RWPE2 (cell line): ENCODE measurements at places on chromosomes 5 and 9.

DNA sequence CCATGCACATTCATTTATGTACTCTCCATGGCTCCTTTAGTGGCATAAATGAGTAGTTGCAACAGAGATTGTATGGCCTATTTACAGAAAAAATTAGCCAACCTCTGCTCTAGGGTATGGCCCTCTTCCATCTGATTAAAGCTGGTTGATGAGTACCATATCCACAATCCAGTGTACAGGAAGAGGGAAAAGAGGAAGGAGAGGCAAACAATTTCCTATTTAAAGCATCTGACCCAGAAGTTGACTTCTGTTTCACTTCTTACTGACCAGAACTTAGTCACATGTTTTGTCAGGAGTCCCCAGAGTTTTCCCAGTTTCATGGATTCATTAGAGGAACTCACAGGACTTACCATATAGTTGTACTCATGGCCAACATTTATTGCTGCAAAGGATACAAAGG is 68.6 kb upstream of the STARD4 start:
- DNase-seq = no peak

DNA sequence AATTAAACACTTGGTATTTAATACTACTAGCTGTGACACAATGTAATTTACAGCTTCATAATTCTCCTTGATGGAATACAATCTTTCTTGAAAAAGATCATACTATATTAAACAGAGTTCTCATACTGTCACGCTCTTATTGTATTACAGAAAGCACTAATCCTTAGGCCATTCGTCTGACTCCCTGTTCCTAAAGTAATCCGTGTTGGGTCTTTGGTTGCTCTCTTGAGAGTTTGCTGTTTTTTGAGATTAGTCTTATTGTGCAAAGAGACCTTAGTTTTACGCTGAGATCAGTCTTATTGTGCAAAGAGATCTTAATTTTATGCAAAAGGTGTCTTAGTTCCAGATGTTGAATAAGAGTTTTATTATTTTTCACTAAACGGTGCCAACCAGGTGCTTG is 190.6 kb downstream of the ISL1 start:
- DNase-seq = no peak

GRCh38 chr9:8599937-8600336 is 800.4 kb upstream of the DMAC1 start:
- no peak for DNase-seq

DNA sequence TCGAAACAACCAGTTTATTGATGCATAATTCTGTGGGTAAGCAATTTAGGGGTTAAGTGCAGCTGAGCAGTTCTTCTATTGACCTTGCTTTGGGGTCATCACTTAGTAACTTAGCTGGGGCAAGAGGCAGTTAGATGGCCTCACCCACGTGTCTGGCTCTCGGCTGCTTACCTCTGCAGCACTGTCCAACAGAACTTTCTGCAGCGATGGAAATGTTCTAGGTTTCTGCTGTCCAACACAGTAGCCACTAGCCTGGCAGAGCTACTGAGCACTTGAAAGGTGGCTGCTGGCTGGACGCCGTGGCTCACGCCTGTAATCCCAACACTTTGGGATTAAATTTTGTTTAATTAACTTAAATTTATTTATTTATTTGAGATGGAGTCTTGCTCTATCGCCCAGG is 13.1 kb upstream of the URM1 start:
- DNase-seq = no peak

- no peak for DNase-seq
Measured at GRCh38 chr5:60494144-60494543, 205.8 kb downstream of the DEPDC1B start.

DNA sequence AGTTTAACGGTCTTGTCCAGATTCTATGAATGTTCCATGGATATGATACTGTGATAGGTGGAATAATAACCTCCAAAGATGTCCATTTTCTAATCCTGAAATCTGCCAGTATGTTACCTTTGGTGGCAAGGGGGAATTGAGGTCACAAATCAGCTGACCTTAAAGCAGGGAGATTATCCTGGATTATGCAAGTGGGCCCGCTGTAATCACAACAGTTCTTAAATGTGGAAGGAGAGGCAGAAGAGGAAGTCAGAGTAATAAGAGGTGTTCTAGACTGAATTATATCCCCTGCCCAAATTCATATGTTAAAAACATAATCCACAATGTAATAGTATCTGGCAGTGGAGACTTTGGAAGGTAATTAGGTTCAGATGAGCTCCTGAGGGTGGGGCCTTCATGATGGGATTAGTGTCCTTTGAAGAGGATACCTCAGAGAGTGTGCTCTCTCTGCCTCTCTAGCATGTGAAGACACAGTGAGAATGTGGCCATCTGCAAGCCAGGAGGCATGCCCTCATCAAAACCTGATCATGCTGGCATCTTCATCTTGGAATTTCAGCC is 47.6 kb upstream of the ZFAND5 start:
- no peak for DNase-seq

DNA sequence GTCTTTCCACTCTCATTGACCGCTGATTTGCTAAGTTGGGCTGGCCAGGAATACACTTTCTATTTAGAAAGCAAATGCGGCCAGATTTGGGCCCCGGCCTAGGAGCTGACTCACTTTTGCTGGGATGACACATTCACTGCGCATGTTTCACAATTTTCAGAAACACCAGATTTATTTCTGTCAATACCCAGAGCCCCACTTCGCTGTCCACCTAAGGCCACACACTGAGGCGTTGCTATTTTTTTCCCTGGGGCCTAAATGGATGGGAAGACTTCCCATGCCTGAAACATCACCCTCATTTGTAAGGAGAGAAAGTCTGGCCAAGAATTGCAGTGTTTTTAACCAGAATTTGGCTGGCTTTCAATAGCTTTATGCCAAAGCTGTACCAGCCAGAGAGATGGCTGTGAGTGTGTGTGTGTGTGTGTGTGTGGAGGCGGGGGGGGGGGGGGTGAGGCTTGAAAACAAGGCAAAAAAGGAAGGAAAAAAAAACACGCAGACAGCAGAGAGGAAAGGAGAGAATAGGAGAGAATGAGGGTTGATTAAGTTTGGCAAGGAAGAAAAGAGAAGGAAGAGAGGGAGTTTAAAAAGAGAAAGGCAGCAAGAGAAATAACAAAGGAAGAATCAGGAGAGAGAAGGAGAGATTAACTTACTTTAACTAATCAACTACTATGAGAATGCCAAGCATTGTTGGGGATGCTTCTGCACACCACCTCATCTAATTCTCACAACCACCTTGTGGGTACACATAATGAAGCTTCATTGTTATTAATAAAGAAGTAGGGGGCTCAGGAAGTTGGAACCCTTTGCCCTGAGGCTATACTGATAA is 261.4 kb upstream of the KLF4 start:
- peak; percentile 85 for DNase-seq

DNA sequence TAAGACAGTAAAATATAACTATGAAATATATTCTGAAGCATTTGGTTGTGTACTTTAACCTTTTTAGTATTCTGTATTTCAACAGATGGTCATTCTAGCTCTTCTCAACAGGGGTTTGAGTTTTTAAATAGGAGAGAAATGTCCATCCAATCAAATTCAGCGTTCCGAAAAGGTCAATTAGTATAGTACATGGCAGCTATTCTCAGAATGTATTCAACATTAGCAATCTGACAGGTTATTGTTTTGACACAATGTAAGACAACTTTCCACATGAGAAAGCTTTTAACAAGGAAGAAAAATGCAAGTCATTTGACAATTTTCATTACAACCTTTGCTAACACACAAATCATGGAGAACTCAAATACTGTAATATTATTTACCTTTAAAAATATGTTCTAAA is 996.3 kb upstream of the CDH10 start:
- no peak for DNase-seq

DNA sequence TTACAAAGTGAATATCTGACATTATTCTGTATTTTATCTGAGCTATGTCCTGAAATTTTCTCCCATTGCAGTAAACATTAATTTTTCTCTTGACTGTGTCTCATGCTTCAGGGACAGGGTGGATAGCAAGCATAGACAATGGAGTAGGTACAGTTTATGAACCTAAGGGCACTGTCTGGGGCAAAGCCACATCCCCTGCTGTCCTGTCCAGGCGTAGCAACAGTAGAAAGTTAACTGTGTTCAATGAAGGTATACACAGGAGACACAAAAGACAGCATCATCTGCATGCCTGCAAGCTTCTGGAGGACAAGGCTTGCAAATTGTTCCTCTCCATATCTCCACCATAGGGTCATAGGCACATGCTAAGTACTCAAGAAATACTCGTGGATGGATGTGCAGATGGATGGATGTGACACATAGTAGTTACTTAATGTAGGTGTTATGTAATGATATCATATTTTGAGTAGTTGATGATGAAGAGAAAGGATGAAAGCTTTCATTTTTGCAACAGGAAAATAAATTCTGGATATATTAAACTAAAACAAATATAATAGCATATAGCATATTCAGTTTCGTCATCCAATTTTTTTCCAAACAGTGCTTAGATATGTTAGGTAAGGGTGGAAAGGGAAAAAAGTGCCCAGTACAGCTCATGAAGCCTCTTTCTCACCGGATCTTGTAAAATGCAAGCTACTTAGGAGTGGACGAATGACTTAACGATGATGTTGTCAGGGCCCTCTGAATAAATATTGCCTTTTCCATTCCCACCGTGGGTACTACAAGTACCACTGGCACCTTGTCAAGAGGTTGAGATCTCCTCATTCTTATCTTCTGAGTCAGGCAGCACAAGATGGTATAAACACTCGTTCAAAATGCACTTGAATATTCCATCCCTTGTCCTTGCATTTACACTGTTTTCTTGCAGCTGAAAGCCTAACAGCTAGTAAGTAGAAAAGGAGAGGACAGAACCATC is 19.9 kb upstream of the ZSWIM6 start:
- no peak for DNase-seq

DNA sequence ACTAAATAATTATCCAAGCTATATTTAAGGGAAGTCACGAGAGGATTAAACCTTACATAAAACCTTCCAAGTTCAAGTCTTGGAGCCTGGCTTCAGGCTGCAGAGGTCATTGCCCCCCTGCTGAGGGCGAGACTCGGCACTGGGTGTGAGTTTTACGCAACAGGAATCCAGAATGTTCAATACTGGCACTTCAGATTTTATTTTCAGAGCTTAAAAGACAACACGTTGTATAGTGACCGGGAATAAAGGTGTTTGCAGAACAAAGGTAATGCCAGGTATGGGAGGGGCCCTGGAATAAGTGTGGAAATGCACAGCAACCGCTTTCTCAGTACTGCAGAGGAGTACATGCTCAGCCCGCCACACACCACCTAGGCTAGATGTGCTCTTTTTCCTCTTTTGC is 207.0 kb downstream of the GAPVD1 start:
- no peak for DNase-seq

GRCh38 chr5:60634051-60634450 is 65.9 kb downstream of the DEPDC1B start:
- DNase-seq = no peak

DNA sequence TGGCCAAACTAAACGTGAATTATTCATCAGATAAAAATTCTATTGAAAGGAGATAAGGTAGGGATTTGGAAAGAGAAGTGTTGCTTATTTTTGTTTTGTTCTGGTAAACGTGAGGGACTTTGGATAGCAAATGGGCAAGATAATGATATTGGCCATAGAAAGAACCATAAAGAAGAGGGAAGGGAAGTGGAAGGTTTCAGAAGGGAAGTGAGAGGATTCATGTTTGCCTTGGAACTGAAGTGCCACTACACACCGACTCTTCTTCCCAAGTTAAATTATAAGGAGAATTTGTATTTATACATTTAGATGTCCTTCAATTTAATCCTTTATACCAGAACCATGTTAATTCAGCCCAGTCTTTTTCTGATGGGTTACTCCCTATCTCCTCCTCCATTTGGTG is 42.1 kb upstream of the TAF11L2 start:
- DNase-seq = no peak

DNA sequence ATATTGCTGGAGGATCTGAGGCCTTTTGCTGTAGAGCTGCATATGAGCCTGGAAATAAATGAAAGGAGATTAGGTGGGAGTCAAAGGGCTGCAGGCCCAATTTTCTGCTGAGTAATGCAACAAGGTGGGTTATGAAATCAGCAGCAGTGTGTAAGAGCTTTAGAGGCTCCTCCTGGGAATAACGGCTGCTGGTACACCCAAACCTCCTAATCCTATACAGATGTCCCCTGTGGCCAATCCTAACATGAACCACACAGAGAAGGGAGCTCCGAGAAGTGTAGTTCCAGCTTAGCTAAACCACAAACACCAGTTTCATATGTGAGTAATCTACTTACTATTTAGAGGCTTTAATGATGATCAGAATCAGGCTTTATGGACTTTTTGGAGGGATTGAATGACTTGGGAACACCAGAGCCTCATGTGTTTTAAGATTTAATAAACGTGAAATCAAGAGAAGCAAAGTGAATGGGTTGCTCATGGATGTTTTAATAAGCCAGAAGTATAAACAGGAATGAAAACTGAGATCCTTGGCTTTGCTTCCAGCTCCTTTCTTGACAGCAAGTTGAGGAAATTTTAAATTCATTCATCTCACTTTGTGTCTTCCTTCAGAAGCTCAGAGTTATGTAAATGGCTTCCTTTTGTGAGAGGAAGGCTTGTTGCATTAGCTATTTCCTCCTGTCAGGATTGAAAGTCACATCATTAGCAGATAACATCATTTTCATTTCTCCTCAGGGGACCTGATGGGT is 437.5 kb downstream of the TMEM232 start:
- DNase-seq = no peak

- no peak for DNase-seq
Measured at GRCh38 chr5:124742521-124742920, 3.9 kb downstream of the ZNF608 start.

GRCh38 chr9:114775121-114775520 is 30.7 kb downstream of the TNFSF15 start:
- no peak for DNase-seq

DNA sequence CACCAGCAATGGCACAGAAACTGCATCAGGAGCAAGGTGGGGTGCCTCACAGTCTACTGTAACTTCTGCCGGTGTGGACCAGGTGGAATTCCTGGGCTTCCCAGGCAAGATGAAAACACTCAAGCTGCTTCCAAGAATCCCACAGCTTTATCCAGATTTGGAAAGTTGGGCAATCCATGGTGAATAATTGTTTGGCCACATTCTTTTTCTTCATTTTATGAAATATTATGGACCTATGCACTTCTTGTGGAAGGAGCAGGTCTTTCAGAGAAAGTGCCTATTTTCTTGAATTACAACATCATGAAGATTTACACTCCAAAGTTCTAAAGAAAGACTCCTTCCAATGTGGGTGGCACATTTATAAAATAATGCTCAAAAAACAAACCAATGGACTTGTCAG is 503.6 kb downstream of the SEMA5A start:
- DNase-seq = no peak
